LoVo (cell line): ENCODE measurements at places on chromosomes 2 and 18.

DNA sequence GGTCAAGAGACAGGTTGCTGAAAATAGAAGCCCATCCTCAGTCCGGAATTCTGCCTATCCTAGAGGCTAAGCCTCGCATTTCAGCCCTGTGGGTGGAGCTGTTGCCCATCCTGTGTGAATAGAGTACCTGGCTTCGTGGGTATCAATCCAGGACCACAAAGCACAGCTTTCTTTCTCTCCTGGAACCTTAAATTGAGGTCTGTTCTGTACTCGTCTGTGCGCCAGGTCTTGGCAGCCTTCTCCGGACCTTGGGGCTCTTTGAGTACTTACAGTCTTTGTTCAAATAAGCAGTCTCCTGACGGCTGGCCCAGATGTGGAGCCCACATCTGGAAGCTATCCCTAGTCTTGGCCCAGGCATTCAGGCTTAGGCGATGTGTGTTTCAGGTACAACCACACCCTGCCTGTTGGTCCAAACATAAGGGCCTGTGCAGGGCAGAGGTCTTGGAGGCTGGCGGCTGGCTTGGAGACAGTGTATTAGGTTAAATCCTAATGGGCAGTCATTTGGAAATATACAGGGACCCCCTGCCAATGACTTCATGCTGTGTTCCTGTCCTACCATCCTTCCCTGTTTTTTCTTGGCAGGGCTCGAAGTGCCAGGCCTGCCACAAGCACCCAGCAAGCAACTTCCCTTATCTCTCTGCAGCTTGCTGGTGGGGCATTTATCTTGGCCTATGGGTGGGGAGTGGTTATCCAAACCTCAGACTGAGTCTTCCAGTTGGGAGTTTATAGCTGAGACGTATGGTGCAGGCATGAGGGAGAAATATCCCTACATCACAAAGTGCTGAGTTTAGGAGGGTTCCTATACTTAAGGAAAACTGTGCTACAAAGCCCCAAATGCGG, 294.1 kb downstream of the BCL2 start:
- no peak for DNase-seq

- no peak for DNase-seq
These were observed 101.1 kb upstream of the EPHA4 start for GRCh38 chr2:221673248-221673647.

GRCh38 chr2:159922563-159922962, 124.6 kb upstream of the CD302 start:
- no peak for DNase-seq

GRCh38 chr2:173884025-173884802, 81.0 kb downstream of the SP3 start:
- DNase-seq, result peak; percentile 54
